ENCODE measurements at places on chromosomes 2 and 18. TPM values are rescaled to one million over a fixed set of nuclear protein-coding genes. Genes with fewer than 3 reads are reported as not detected.

MROH2A gene
- total RNA-seq = not detected

TMEM247 gene
- total RNA-seq = not detected

GRCh38 chr18:36411745-36412168 lies 114.2 kb downstream of the FHOD3 start:
- H3K27me3 ChIP-seq = no peaks in the 10 kb centered on the region
- H3K4me1 ChIP-seq = no peaks in the 10 kb centered on the region
- no peak overlapping the region for H3K4me3 ChIP-seq
- H3K36me3 ChIP-seq = no peaks in the 10 kb centered on the region
- no peak for DNase-seq

SCYGR4 gene
- not detected for total RNA-seq

GRCh38 chr2:84459944-84460429 lies 907 bp upstream of the SUCLG1 start:
- no peaks in the 10 kb centered on the region for H3K36me3 ChIP-seq
- H3K27ac ChIP-seq = no peak overlapping the region
- peak overlapping the region; percentile 93 for H3K4me3 ChIP-seq
- no peak for DNase-seq

GRCh38 chr2:193549661-193550060 lies 1354.9 kb upstream of the TMEFF2 start:
- H3K4me3 ChIP-seq = no peak overlapping the region
- H3K27me3 ChIP-seq = no peaks in the 10 kb centered on the region
- no peak for DNase-seq
- H3K4me1 ChIP-seq = no peaks in the 10 kb centered on the region
- no peak overlapping the region for H3K27ac ChIP-seq
- no peaks in the 10 kb centered on the region for H3K36me3 ChIP-seq

- H3K36me3 ChIP-seq = no peaks in the 10 kb centered on the region
- no peak overlapping the region for H3K4me3 ChIP-seq
- DNase-seq = no peak
- no peaks in the 10 kb centered on the region for H3K4me1 ChIP-seq
- no peaks in the 10 kb centered on the region for H3K27me3 ChIP-seq
These were observed 115.5 kb upstream of the GLI2 start for GRCh38 chr2:120620025-120620793.

SCYGR8 gene
- total RNA-seq = not detected

CHRND gene
- not detected for total RNA-seq

GRCh38 chr2:52034706-52035105 lies 1002.8 kb upstream of the NRXN1 start:
- no peak overlapping the region for H3K27ac ChIP-seq
- no peak overlapping the region for H3K4me3 ChIP-seq
- no peak for DNase-seq
- H3K27me3 ChIP-seq = no peaks in the 10 kb centered on the region
- H3K4me1 ChIP-seq = no peaks in the 10 kb centered on the region

DNA sequence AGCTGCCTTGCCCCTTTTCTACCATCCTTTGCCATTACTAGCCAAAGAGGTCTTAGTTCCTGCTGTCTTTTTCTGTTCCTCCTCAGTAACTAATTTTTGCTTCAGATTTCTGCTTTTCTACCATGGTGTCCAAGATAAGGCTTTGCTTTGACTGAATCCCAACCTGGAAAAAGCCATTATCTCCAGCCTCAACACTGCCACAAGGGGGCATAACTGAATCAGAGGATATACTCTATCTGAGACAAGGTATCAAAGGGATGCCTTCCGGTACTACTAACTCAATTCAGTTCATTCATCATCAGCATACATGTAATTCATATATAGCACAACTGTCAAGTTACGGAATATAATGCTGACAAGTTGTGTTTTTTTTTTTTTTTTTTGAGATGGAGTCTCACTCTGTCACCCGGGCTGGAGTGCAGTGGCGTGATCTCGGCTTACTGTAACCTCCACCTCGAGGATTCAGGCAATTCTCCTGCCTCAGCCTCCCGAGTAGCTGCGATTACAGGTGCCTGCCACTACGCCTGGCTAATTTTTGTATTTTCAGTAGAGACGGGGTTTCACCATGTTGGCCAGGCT lies 11.4 kb downstream of the OSGEPL1 start:
- no peak overlapping the region for H3K4me3 ChIP-seq
- H3K27me3 ChIP-seq = no peaks in the 10 kb centered on the region
- no peak overlapping the region for H3K27ac ChIP-seq
- no peaks in the 10 kb centered on the region for H3K4me1 ChIP-seq
- H3K36me3 ChIP-seq = peaks cover 55% of the 10 kb centered on the region

GRCh38 chr2:145258903-145259579 lies 739.1 kb upstream of the ZEB2 start:
- H3K27ac ChIP-seq = no peak overlapping the region
- no peak overlapping the region for H3K4me3 ChIP-seq
- DNase-seq = peak; percentile 43
- H3K27me3 ChIP-seq = no peaks in the 10 kb centered on the region

- H3K4me1 ChIP-seq = peaks cover 37% of the 10 kb centered on the region
- DNase-seq = no peak
- no peaks in the 10 kb centered on the region for H3K27me3 ChIP-seq
- H3K27ac ChIP-seq = no peak overlapping the region
- no peak overlapping the region for H3K4me3 ChIP-seq
- no peaks in the 10 kb centered on the region for H3K36me3 ChIP-seq
These were observed 9.7 kb downstream of the UXS1 start for GRCh38 chr2:106184394-106184793.

DNA sequence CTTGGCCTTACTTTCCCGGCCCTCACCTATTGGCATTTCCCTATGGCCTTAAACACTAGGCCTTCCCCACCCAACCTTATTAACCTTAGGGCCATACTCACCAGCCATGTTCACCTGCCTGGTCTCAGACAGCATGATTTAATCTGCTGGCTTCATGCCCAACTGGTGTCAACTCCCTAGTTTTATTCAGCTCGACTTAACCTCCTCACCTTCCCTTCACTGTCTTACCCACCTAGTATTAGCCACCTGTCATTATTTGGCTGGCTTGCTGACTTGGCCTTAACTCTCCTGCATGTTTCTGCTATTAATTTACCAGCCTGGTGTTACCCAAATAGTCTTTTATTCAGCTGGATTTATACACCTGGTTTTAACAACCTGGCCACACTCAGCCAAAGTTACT lies 136.0 kb upstream of the ZSWIM2 start:
- no peaks in the 10 kb centered on the region for H3K27me3 ChIP-seq
- no peaks in the 10 kb centered on the region for H3K36me3 ChIP-seq
- H3K27ac ChIP-seq = no peak overlapping the region

DQX1 gene
- not detected for total RNA-seq

RTP5 gene
- total RNA-seq = 0.30 TPM

LIPG gene
- total RNA-seq = not detected

DNA sequence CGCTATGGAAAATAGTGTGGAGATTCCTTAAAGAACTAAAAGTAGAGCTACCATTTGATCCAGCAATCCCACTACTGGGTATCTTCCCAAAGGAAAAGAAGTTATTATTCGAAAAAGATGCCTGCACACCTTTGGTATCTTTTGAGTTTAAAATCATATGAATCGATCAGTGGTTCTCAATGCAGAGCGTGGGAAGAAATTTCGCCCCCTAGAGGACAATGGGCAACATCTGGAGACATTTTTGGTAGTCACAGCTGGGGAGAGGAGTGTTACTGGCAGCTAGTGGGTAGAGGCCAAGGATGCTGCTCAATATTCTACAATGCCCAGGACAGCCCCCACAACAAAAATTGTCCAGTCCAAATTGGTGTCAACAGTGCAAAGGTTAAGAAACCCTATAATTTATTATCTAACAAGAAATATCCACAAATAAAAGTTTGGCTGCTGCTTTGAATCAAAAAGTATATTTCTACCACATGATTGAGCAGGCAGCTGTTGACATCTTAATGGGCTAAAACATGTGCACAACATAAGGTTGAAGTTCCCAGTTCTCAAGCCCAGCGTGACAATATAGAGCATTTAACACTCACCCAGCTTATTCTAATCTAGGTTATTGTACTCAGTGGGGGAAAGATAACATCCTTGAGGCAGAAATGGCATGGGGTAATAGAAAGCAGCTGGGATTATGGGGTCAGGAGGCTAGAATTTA lies 425.7 kb downstream of the LRATD1 start:
- no peak for DNase-seq
- H3K4me1 ChIP-seq = no peaks in the 10 kb centered on the region
- H3K27ac ChIP-seq = no peak overlapping the region
- no peaks in the 10 kb centered on the region for H3K36me3 ChIP-seq
- no peak overlapping the region for H3K4me3 ChIP-seq
- peaks cover 7% of the 10 kb centered on the region for H3K27me3 ChIP-seq

DNA sequence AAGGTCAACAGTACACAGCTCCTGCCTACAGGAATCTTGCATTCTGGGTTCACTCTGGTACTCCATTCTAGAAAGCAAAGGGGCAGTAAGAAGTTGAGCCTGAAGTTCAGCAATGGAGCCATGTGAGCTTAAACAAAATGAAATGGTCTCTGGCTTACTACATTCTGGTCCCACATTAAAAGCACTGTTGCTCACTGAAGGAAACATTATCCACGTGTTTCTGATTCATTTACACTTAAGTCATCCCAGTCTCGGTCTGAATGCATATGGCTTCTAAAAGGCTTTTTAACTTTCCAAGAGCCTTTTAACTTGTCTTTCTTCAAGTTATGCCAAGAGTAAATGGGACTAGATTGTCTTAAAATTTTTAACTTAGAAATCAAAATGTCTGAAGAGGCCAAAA lies 177.8 kb downstream of the LNPK start:
- DNase-seq = no peak
- no peaks in the 10 kb centered on the region for H3K36me3 ChIP-seq
- H3K4me3 ChIP-seq = no peak overlapping the region

- H3K36me3 ChIP-seq = no peaks in the 10 kb centered on the region
- no peak overlapping the region for H3K4me3 ChIP-seq
- H3K27me3 ChIP-seq = no peaks in the 10 kb centered on the region
- no peak for DNase-seq
- no peaks in the 10 kb centered on the region for H3K4me1 ChIP-seq
- no peak overlapping the region for H3K27ac ChIP-seq
These were observed 497.2 kb upstream of the SYT4 start for GRCh38 chr18:43774497-43774896.

GRCh38 chr2:32118055-32118454 lies 47.6 kb upstream of the SLC30A6 start:
- no peak overlapping the region for H3K27ac ChIP-seq
- H3K36me3 ChIP-seq = peaks cover 25% of the 10 kb centered on the region
- H3K4me1 ChIP-seq = no peaks in the 10 kb centered on the region
- no peaks in the 10 kb centered on the region for H3K27me3 ChIP-seq
- no peak for DNase-seq
- H3K4me3 ChIP-seq = no peak overlapping the region

GRCh38 chr2:156476850-156477206 lies 40.6 kb downstream of the GPD2 start:
- H3K4me3 ChIP-seq = no peak overlapping the region
- no peaks in the 10 kb centered on the region for H3K36me3 ChIP-seq
- H3K4me1 ChIP-seq = peaks cover 6% of the 10 kb centered on the region
- H3K27ac ChIP-seq = no peak overlapping the region

DNA sequence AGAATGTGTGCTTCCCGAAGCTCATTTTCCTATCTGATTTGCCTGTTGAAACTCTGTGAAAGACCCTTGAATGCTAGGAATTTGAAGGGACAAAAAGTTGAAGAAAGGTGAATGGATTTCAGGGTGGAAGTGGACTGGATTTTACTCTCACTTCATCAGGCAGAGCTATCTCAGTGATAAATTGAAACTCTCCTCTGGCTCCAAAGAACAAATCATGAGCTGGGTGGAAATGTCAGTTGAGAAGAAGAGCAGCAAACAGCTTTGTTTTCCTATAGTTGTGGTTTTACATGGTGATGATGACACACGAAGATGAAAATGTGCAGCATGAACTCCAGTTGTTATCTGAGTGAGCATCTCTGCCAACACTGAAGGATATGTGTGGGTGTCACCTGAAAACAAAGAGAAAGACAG lies 34.4 kb downstream of the CD28 start:
- H3K27me3 ChIP-seq = no peaks in the 10 kb centered on the region
- peaks cover 76% of the 10 kb centered on the region for H3K4me1 ChIP-seq
- H3K4me3 ChIP-seq = peak overlapping the region; percentile 1
- peak overlapping the region; percentile 66 for H3K27ac ChIP-seq

ELAC1 gene
- total RNA-seq = 4.6 TPM

- no peak overlapping the region for H3K4me3 ChIP-seq
- no peaks in the 10 kb centered on the region for H3K4me1 ChIP-seq
These were observed 88.0 kb downstream of the COMMD1 start for GRCh38 chr2:61993422-61994024.

GRCh38 chr18:2900684-2901422 lies 54.0 kb downstream of the EMILIN2 start:
- H3K27me3 ChIP-seq = no peaks in the 10 kb centered on the region
- no peak for DNase-seq

DNA sequence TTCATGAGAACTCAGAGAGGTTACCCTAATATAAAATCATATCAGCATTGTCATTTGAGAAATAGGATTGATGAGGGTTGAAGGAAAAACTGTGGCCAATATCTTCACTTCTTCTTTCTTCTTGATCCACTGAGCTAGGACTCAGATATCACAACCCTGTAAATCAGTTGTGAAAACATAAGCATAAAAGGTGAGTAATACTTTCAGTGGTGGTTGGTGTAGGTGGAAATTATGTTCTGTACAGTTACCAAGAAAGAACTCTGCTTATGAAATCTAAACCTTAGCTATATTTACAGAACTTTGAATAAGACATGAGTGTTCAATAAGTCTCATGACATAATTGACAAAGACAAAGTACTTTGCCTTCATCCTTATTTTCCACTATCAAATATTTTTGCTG lies 56.3 kb downstream of the PAX3 start:
- no peak overlapping the region for H3K4me3 ChIP-seq
- peaks cover 13% of the 10 kb centered on the region for H3K27me3 ChIP-seq
- H3K4me1 ChIP-seq = no peaks in the 10 kb centered on the region

- no peaks in the 10 kb centered on the region for H3K27me3 ChIP-seq
- H3K36me3 ChIP-seq = no peaks in the 10 kb centered on the region
- no peak overlapping the region for H3K4me3 ChIP-seq
- no peak for DNase-seq
- H3K27ac ChIP-seq = no peak overlapping the region
These were observed 9.4 kb upstream of the AGFG1 start for GRCh38 chr2:227462462-227462951.

DNA sequence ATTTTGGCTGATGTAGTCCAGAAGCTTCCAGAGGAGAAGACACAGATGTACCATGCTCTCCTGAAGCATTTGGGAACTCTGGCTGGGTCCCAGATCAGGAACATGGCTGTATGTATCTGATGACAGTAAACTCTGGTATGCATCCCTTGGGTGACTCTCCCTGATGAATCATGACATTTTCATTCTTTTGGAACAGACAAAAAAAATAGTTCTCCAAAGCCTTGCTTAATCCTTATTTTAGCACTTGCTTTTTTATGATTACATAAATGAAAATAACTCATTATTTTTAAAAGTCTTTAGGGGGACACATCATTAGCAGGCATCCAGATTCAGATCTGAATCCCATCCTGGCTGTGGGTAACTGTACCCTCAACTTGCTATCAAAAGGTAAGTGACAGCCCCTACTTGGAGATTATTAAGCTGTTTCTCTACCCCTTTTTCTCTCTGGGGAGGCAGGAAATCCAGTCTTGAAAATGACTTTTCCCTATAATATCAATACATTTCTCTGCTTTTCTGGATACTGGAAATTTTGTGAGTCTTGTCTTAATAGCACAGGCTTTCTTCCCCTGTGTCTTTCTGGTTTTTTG lies 23.3 kb downstream of the AOX1 start:
- H3K4me1 ChIP-seq = no peaks in the 10 kb centered on the region
- no peaks in the 10 kb centered on the region for H3K36me3 ChIP-seq
- DNase-seq = no peak
- no peak overlapping the region for H3K4me3 ChIP-seq
- H3K27me3 ChIP-seq = no peaks in the 10 kb centered on the region
- H3K27ac ChIP-seq = no peak overlapping the region

All from CD4-positive, alpha-beta T cell (primary cell).